ENCODE measurements at places on chromosomes 2 and 18.

- no peak for DNase-seq
These were observed 682.7 kb upstream of the FANCL start for GRCh38 chr2:58923869-58924268.

DNA sequence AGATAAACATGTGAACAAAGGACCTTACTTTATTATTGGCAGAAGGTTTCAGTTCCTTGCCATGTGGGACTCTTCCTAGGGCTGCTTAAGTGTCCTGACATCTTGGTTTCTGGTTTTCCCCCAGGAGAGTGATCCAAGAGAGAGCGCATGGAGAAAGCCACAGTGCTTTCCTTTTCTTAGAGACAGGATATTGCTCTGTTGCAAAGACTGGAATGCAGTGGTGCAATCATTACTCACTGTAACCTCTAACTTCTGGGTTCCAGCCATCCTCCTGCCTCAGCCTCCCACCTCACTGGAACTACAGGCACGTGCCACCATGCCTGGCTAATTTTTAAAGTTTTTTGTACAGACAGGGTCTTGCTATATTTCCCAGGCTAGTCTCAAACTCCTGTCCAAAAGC lies 38.1 kb upstream of the TCF7L1 start:
- no peak for DNase-seq

GRCh38 chr2:25582077-25582830 lies 91.1 kb downstream of the DTNB start:
- no peak for DNase-seq

- DNase-seq: no peak
These were observed 418.8 kb upstream of the SPHKAP start for GRCh38 chr2:228600265-228600664.

DNA sequence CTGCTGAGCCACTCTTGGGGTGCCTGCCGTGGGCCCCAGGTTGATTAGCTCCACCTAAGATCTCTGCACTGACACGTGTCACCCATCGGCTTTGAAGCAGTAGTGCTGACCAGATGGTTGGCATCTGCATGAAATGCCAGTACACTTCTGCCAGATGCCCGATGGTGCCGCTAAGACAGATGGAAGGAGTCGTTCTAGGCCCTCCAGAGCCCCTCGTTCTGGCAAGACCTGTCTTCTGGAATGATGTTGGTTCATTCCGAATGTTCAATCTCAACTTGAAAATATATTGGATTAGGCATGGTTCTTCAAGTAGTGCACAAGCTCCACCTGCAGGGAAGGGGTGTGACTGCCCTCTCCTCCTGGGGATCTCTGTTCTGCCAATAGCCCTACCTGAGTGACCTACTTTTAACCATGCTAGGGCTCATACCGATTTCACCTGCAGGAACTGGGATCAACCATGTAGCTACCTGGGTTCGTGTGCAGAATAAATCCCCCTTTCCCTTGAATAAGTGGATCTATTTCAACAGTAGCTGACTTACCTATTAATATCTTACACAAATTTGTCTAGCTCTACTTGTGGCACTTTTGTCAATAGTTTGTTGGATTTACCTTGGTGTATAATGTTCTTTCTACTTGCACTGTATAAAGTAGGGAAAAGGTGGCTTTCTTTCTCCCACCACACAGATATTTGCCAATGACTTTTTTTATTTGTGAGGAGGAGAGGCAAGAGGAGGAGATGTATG lies 342.6 kb downstream of the CTNNA2 start:
- no peak for DNase-seq
